GM23248 (cell line): ENCODE measurements at places on chromosomes 4 and X. TPM values are rescaled to one million over a fixed set of nuclear protein-coding genes. Genes with fewer than 3 reads are reported as not detected.
A peak's percentile ranks its signal among the peaks of the same experiment; 100 is the strongest.

The CHRNA9 gene
- 0.51 and 0.97 TPM in 2 replicates for total RNA-seq

The PAGE2B gene
- total RNA-seq, result not detected in 2 replicates

The GAGE1 gene
- total RNA-seq, result not detected in 2 replicates

The DCLK2 gene
- 1.9 and 2.9 TPM in 2 replicates for total RNA-seq

The LANCL3 gene
- total RNA-seq, result not detected in 2 replicates

The GPR173 gene
- total RNA-seq, result 0.86 and 2.7 TPM in 2 replicates

The SULT1E1 gene
- total RNA-seq, result not detected in 2 replicates

The OCIAD1 gene
- total RNA-seq, result 88.9 and 147 TPM in 2 replicates

The ADH5 gene
- 221 and 243 TPM in 2 replicates for total RNA-seq

GRCh38 chrX:35699642-35700041, 98.5 kb upstream of the MAGEB16 start:
- no peaks in the 10 kb centered on the region for H3K4me1 ChIP-seq
- no peaks in the 10 kb centered on the region for H3K27me3 ChIP-seq
- no peak overlapping the region for H3K4me3 ChIP-seq
- no peak overlapping the region for H3K27ac ChIP-seq

DNA sequence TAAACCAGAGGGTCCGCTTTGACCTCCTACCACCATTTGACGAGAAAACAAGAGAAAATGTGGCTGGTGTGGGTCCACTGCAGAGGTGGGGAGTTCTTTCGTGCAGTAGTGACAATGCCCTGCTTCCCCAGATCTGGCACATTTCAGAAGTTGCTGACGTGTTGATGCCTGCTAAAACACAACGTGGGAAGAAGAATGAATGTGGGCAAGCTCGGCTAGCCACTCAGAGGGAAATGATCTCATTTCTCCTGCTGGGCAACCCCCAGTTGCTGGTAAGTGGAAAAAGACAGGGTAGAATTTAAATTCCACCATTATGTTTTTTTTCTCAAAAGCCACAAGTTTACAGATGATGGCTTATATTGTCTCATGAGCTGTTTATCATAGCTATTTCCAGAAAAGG, 77.9 kb downstream of the LUZP4 start:
- H3K36me3 ChIP-seq, result no peaks in the 10 kb centered on the region
- no peaks in the 10 kb centered on the region for H3K27me3 ChIP-seq
- peaks cover 29% of the 10 kb centered on the region for H3K4me1 ChIP-seq
- peak overlapping the region; percentile 85 for H3K27ac ChIP-seq
- 0 out of 2 replicates have a peak overlapping the region, but pooled peaks have one; percentile 32 for H3K4me3 ChIP-seq

DNA sequence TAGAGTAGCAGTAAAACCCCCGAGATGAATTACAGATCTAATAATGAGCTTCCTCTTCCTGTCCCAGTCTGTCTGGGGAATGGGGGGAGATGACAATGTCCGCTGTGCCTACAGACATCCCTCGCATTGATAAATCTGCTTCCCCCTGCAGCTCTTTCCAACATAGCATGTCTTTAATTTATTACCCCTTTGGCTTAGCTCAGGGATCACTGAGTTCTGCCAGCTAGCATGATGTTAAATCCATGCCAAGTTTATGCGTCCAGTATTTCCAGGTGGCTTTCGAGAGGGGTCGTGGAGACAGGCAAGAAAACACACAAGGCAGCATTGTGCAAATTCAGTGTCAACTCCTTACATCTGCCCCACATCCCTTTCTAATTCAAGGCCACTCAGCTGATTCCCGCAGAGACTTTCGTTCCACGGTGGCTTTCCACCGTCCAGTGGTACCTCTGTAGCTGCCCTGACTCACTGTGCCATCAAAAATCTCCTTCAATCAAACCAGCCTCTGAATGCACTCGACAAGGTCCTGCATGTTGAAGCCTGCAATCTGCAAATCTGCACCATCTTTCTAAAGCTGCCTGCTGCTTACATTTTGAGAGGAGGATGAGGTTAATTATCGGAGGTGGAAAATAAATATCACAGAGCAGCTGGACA, 75.1 kb downstream of the MXRA5 start:
- peaks cover 39% of the 10 kb centered on the region for H3K4me1 ChIP-seq
- no peaks in the 10 kb centered on the region for H3K36me3 ChIP-seq
- H3K4me3 ChIP-seq, result peak overlapping the region; percentile 52
- H3K27me3 ChIP-seq, result no peaks in the 10 kb centered on the region

- no peaks in the 10 kb centered on the region for H3K36me3 ChIP-seq
- H3K27me3 ChIP-seq, result no peaks in the 10 kb centered on the region
- H3K27ac ChIP-seq, result no peak overlapping the region
- no peak for DNase-seq
- no peak overlapping the region for H3K4me3 ChIP-seq
Observed at GRCh38 chr4:74715706-74716435, 78.5 kb downstream of the BTC start.

- H3K27ac ChIP-seq, result no peak overlapping the region
- H3K36me3 ChIP-seq, result no peaks in the 10 kb centered on the region
- DNase-seq, result no peak
Observed at GRCh38 chr4:187000281-187000680, 276.6 kb upstream of the FAT1 start.

GRCh38 chr4:76095568-76095967, 21.1 kb downstream of the ART3 start:
- no peak for DNase-seq
- H3K27ac ChIP-seq, result no peak overlapping the region
- H3K27me3 ChIP-seq, result 0 out of 2 replicates have a peak, but pooled peaks cover 10% of the 10 kb centered on the region
- H3K36me3 ChIP-seq, result no peaks in the 10 kb centered on the region

DNA sequence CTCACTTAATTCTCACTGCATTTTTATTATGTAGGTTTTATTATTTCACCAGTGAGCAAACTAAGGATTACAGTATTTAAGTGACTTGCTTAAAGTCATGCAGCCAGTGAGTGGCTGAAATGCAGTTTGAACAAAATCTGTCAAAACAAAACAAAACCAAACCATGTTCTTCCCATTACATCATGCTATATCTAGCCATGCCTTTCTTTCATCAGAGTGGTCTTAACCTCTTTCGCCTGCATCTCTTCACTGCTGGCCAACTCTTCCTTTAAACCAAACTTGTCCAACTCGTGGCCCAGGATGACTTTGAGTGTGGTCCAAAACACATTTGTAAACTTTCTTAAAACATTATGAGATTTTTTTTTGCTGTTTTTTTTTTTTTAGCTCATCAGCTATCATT, 223.2 kb downstream of the PCDH7 start:
- H3K4me1 ChIP-seq, result no peaks in the 10 kb centered on the region
- H3K4me3 ChIP-seq, result no peak overlapping the region

DNA sequence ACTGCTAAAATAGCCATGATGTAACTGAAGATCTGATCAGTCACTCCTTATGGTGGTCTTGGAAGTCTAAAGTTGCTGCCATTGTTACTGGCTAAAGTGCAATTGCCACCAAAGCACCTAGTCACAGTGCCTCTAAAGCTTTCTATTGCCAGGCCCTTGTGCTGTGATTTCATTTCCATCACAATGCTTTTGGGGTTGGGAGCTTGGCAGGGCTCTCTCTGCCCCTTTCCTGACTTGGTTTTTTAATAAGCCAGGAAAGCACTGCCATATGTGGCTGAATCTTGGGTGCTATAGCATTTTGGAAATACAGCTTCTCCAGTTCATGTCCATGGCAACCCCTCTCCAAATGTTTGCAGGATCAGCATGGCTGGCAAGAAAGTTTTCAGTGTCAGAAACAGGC, 1712.4 kb upstream of the TENM3 start:
- H3K27ac ChIP-seq, result no peak overlapping the region
- no peaks in the 10 kb centered on the region for H3K27me3 ChIP-seq
- no peaks in the 10 kb centered on the region for H3K36me3 ChIP-seq
- H3K4me3 ChIP-seq, result no peak overlapping the region

GRCh38 chrX:134998246-134998645, 7.5 kb downstream of the SMIM10 start:
- H3K27me3 ChIP-seq, result no peaks in the 10 kb centered on the region
- no peak overlapping the region for H3K27ac ChIP-seq
- no peaks in the 10 kb centered on the region for H3K36me3 ChIP-seq
- H3K4me3 ChIP-seq, result no peak overlapping the region
- peaks cover 13% of the 10 kb centered on the region for H3K4me1 ChIP-seq
- DNase-seq, result no peak

GRCh38 chrX:23554304-23554703, 113.0 kb upstream of the PRDX4 start:
- H3K27me3 ChIP-seq, result no peaks in the 10 kb centered on the region
- H3K4me1 ChIP-seq, result no peaks in the 10 kb centered on the region
- no peak overlapping the region for H3K27ac ChIP-seq
- no peak overlapping the region for H3K4me3 ChIP-seq
- DNase-seq, result peak; percentile 53

GRCh38 chrX:152614791-152615190, 22.9 kb upstream of the GABRQ start:
- no peaks in the 10 kb centered on the region for H3K4me1 ChIP-seq
- H3K27ac ChIP-seq, result no peak overlapping the region
- no peak for DNase-seq
- H3K36me3 ChIP-seq, result no peaks in the 10 kb centered on the region
- no peak overlapping the region for H3K4me3 ChIP-seq

GRCh38 chr4:81562093-81562492, 90.4 kb upstream of the RASGEF1B start:
- no peak overlapping the region for H3K4me3 ChIP-seq
- H3K36me3 ChIP-seq, result no peaks in the 10 kb centered on the region
- H3K27me3 ChIP-seq, result no peaks in the 10 kb centered on the region
- H3K4me1 ChIP-seq, result peaks cover 15% of the 10 kb centered on the region

- no peaks in the 10 kb centered on the region for H3K4me1 ChIP-seq
- DNase-seq, result peak; percentile 40
- no peaks in the 10 kb centered on the region for H3K36me3 ChIP-seq
- no peaks in the 10 kb centered on the region for H3K27me3 ChIP-seq
- no peak overlapping the region for H3K4me3 ChIP-seq
Observed at GRCh38 chrX:116246261-116246660, 75.7 kb downstream of the AGTR2 start.

- no peak overlapping the region for H3K4me3 ChIP-seq
- peaks cover 2% of the 10 kb centered on the region; the same call in 1 of the 2 replicates for H3K36me3 ChIP-seq
- no peak overlapping the region for H3K27ac ChIP-seq
Observed at GRCh38 chr4:94603170-94603747, 151.5 kb downstream of the PDLIM5 start.

GRCh38 chr4:57157596-57158137, 47.5 kb upstream of the IGFBP7 start:
- H3K36me3 ChIP-seq, result no peaks in the 10 kb centered on the region
- no peak for DNase-seq
- H3K27me3 ChIP-seq, result no peaks in the 10 kb centered on the region
- H3K4me3 ChIP-seq, result no peak overlapping the region
- H3K4me1 ChIP-seq, result no peaks in the 10 kb centered on the region; the same call in 1 of the 2 replicates
- H3K27ac ChIP-seq, result no peak overlapping the region

- no peak overlapping the region for H3K27ac ChIP-seq
- no peaks in the 10 kb centered on the region for H3K36me3 ChIP-seq
- no peak for DNase-seq
- H3K4me1 ChIP-seq, result no peaks in the 10 kb centered on the region
Observed at GRCh38 chr4:188130355-188130754, 8.9 kb upstream of the TRIML1 start.
